ENCODE measurements at places on chromosomes 7 and 10.

GRCh38 chr7:100614308-100614861 lies 2.0 kb downstream of the MOSPD3 start:
- DNase-seq: no peak

DNA sequence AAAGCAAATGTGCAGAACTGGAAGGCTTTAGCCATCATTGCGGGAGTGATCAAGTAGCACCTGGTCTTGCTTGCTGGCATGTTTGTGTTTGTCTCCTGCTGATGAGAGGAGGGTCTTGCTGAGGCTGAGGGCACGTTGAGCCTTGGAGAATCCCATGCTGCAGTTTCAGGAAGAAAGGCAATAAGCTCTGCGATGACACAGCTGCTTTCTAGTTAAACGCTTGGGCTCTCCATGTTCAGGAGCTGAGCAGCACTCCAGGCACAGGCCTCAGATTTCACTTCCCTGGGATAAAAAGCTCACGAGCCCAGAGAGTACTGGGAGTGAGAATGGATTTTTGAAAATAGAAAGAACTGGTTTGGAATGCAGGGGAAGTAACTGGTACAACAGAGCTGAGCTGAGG lies 100.8 kb downstream of the LRRC18 start:
- DNase-seq: no peak

- no peak for DNase-seq
These were observed 38.8 kb upstream of the ZNF365 start for GRCh38 chr10:62335326-62335725.

DNA sequence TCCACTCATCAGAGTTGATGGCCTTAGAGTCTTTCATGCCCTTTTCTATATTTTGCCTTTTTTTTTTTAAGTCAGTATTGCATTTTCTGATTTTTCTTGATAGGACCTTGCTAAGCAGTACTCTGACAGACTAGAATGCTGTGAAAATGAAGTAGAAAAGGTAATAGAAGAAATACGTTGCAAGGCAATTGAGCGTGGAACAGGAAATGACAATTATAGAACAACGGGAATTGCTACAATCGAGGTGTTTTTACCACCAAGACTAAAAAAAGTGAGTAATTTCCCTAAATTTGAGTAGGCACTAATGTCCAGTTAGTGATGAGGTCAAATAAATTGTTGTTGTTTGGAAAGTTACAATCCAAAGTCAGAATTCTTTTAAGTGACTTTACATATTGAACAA lies 7.4 kb downstream of the NUB1 start:
- DNase-seq: no peak

- no peak for DNase-seq
These were observed 3.2 kb upstream of the VGF start for GRCh38 chr7:101168412-101169049.

DNA sequence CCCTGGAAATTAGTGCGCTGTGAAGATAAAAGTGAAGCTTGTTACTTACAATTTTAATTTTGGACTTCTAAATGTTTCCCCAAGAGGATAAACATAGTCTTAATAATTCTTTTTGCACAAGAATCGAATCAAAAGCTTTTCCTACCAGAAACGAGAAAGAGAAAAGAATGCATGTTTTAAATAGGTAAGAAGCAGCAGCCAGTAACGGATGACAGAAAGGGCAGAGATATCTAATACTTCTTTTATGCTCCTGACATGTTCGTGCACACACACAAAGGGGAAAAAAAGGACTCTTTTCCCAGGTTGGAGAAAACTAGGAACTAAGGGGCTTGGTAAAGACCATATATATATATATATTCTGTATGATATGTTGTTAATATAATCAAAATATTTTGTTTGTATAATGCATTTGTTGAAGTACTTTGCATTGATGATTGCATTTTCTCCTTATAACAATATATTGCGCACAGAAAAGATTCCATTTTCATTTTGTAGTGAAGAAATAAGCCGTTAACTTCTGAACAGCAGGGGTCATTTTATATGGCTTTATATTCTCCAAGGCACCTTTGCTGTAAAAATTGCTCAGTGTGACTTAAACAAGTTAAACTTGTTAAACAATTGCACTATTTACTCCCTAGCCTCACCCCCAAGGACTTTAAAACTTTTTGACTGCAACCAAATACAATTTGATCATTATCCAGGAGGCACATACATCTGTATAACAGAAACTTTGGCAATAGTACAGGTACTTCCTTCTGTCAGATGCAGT lies 2.2 kb downstream of the PRKAR2B start:
- DNase-seq: no peak

- DNase-seq: no peak
These were observed 425.8 kb upstream of the STEAP1 start for GRCh38 chr7:89728481-89728880.

GRCh38 chr10:52908478-52908877 lies 135.9 kb upstream of the MBL2 start:
- no peak for DNase-seq

DNA sequence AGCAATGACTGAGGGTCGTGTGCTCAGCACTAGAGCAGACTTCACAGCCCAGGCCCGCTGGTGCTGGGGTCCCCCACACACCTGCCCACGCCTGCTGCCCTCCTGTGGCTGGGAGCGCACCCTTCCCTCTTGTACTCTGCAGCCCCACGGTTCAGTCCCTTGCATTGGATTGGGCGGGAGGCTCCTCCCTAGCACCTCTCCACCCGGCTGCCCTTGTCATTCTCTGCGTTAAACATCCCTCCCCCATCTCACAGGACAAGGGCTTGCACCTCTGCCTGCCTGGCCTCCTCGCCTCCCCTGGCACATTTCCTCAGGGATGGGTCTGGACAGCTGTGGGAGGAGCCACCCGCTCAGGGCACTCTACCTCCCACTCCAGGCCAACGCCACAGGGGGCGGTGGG lies 68.6 kb downstream of the ALOX5 start:
- DNase-seq: no peak

DNA sequence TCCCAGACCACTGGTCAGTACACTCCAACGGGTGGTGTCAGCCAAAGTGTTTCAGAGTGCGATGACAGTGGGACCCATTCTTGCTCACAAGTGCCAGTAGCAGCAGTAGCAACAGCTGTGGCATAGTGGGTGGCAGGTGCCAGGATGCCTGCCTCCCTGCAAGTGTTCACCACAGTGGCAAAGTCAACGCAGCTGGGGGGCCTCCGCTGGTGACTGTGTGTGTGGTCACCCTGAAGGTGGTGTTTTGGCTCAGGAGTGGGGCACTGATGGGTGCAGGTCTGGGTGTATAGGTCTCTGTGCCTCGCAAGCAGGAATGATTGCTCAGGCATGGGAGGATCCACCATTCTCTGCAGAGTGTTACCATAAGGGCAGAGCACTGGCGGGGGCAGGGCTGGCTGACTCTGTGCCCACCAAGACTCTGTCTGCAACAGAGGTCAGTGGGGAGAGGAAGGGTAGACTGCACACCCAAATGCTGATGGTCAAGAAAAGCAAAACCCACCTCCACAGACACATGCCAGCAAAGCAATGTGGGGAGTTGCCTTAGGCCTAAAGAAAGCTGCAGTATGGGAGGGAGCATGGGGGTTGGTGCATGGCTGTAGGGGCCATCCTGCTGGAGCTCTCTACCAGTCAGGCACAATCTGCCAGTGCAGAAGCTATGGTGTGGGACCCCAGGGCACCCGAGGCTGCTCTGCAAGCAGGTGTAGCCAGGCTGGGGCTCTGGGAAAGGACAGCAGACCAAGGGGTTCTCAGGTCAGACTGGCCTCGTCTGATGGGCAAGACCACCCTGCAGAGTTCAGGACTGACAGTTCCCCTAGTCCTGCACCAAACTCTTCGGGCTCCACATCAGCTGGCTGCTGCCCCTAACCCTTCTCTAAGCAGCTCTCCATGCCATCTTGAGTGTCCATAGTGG lies 368.1 kb downstream of the CTNNA3 start:
- no peak for DNase-seq

GRCh38 chr7:11343818-11344413 lies 370.2 kb downstream of the PHF14 start:
- no peak for DNase-seq

- no peak for DNase-seq
These were observed 3.7 kb downstream of the FLNC start for GRCh38 chr7:128833946-128834325.

GRCh38 chr10:112026438-112026837 lies 157.1 kb downstream of the GPAM start:
- DNase-seq: no peak

DNA sequence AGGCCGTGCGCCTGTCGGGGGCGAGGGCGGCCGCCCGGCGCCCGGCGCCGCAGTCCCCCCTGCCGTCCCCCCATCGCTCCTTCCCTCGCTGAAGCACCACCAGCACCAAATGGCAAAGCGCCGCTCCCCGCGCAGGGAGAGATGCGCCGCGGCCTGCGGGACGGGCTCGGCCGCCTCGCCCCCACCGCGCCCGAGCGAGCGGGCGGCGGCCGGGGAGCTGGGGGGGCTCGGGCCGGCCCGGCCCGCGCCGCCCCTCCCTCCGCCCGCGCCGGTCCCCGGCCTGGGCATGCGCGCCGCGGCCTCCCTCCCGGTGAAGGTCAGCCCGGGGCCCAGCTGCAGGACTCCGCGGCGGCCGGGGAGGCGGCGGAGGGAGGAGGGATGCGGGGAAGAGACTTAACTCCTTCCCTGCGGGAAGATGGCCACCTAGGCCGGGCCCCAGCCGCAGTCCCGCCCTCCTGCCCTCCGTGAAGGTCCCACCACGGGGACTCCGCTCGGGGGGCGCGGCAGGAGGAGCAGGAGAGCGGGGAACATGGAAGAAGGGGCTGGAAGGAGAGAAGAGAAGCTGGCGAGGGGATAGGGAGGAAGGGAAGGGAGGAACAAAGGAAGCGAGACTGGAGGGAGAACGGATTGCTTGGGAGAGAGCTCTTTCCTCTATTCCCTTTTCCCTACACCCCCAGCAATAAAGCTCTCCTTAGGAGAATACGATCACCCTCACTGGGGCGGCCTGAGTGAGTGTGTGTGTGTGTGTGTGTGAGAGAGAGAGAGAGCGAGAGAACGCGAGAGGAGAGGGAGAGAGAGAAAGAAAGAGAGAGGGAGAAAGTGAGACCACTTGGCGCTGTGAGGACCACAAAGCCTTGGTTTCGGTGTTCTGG lies 3.4 kb upstream of the SMARCD3 start:
- DNase-seq: no peak

DNA sequence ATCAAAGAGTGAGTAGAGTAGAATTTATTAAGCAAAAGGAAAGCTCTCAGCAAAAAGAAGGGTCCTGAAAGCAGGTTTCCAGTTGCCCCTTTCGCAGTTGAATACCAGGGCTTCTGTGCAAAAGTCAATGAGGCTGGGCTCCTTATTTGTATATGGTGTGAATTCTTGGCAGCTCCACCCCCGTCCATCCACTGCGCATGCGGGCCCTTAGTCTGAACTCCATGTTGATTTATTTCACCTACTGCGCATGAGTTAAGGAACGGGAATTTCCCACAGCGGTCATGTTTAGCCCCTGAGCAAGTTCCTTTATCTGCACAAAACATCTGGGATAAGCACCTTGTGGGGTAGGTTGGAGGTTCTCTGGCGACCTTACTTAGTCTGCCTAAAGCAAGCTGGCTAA lies 325.6 kb downstream of the ZWINT start:
- DNase-seq: no peak

- DNase-seq: no peak
These were observed 460.3 kb downstream of the SUGCT start for GRCh38 chr7:40595129-40595528.

DNA sequence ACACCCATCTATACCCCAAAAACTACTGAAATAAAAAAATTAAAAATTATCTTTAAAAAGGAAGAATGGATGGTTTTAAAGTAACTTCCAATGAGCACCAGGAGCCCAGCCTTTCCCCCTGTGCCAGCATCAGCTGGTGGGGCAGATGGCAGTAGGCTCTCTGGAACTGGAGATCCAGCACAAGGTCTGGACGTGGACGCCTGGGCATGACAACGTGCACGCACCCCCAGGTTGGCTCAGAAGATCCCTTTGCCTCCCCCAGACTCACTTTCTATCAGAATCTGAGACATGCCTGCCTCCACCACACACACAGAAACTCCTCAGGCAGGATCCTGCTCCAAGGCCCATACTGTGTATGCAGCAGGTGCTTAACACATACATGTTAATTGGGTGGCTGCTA lies 35.8 kb downstream of the TCERG1L start:
- DNase-seq: no peak

DNA sequence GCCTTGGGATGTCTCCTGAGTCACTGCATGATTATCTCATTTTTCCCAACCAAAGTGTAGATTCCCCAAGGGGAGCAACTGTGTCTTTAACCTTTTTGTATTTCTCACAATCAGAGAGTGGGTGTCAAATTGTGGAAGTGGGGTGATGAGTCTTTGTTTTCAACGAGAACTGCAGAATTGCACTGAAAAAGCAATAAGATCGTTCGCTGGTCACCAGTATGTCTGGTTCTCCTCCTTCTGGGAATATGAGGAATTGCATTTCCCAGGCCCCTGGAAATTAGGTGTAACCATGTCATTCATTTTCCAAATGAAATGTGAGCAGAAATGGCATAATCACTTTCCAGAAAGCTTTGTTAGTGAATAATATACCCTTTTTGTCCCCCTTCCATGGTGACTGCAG lies 326.9 kb downstream of the GPAM start:
- DNase-seq: no peak

DNA sequence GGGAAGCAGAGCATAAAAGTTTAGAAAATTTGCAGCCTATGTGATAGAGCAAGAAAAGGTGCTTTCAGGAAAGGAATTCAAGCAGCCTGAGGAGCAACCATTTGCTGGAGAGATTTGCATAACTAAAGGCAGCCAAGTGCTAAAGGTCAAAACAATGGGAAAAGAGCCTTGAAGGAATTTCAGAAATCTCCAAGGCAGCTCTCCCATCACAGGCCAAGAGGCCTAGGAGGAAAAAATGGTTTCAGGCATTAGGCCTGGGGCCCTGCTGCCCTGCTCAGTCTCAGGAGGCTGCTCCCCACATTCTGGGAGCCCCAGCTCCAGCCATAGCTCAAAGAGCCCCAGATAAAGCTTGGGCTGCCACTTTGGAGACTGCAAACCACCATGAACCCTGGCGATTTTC lies 95.9 kb upstream of the UNC5B start:
- DNase-seq: no peak

DNA sequence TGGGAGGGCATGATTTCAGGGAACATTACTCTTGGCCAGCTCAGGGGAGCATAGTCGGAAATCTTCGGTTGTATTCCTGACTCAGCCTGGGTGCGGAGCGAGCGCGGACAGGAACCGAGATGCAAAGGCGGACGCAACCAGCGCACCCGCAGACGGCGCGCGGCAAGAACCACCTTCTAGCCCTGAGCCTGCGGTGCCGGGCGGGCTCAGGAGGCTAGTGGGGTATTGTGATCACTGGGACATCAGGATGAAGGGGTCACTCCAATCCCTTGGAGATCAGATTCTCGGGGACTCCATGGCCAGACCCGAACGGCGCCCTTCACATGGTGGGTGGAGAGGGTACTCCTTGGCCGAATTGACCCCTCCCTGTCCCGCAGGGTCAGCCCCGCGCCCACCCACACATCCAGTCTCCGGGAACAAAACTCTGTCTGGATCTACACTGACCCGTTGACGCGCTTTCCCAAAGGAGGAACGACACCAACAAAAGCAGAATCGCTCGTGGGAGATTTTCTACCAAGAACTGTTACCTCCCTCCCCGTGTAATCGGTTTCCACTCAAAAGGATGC lies 730.5 kb downstream of the ZWINT start:
- DNase-seq: no peak

GRCh38 chr7:116310141-116310540 lies 99.8 kb downstream of the TES start:
- DNase-seq: no peak

GRCh38 chr10:92207061-92207460 lies 83.8 kb downstream of the CPEB3 start:
- DNase-seq: no peak

- DNase-seq: no peak
These were observed 13.0 kb upstream of the DHTKD1 start for GRCh38 chr10:12055732-12056131.
